ENCODE measurements at places on chromosomes 2 and 18. TPM values are rescaled to one million over a fixed set of nuclear protein-coding genes. Genes with fewer than 3 reads are reported as not detected.

- no peak for DNase-seq
Measured at GRCh38 chr2:65294701-65295100, 67.1 kb downstream of the ACTR2 start.

DNA sequence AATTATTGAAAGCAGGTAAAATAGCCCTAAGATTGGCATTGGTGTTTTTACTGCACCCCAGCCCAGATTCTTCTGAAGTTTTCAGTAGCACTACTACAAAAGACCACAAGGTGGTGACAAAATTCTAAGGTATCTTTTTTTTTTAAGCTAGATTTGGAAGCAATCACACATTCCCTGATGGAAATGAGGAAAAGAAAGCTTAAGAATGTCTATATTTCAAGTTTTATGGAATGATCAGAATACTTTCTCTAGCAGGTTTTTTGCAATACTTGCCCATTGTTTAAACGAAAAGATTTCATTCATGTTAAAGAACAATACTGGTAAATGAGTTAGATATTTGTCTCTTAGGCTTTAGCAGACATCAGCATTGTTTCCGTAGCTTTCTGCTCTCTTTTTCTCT, 32.1 kb upstream of the ZNF638 start:
- no peak for DNase-seq

DNA sequence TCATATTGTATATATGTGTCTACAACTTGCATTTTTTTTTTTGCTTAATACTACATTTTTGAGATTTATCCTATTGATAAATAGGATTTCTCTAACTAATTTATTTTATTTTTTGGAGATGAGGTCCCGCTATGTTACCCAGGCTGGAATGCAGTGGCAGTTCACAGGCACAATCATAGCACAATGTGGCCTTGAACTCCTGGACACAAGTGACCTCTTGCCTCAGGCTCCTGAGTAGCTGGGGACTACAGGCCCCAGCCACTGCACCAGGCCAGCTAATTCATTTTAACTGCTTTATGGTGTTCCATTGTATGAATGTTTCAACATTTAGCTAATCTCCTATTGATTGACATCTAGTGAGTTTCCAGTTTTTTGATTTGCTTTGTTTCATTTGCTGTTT, 16.8 kb upstream of the CLASP1 start:
- no peak for DNase-seq

The FOXD4L1 gene
- total RNA-seq = 0.18 TPM

GRCh38 chr2:53987336-53987921, 16.6 kb upstream of the PSME4 start:
- DNase-seq = no peak

Measured in CD8-positive, alpha-beta memory T cell (primary cell).